ENCODE measurements at places on chromosomes 2 and 18. TPM values are rescaled to one million over a fixed set of nuclear protein-coding genes. Genes with fewer than 3 reads are reported as not detected.

GRCh38 chr18:21803495-21803894 is 62.9 kb downstream of the MIB1 start:
- no peak for DNase-seq

DNA sequence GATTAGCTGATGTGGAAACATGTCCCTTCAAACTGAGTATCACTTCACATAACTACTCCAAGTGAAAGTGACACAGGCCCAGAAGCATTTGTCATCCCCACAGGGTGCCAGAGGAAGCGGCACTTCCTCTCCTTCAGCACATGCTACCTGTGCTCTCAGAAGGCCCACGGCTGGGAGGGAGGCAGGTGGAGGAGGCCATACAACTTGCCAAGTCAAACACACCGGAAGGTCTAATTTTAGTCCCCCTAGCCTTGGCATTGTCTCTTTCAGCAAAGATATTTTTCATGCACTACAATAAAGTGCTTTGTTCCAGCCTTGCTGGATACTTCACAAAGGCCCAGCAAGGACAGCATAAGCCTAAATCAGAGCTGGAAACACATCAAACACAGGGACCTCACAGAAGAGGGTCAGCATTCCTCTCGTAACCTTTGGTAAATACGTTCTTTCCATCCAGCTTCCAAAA is 38.0 kb downstream of the VSNL1 start:
- DNase-seq, result peak; percentile 8

- DNase-seq, result no peak
These were observed 86.7 kb downstream of the ATL2 start for GRCh38 chr2:38290332-38290731.

- no peak for DNase-seq
These were observed 5.0 kb downstream of the RAB6C start for GRCh38 chr2:129984426-129984825.

- no peak for DNase-seq
These were observed 520.5 kb upstream of the CDH7 start for GRCh38 chr18:65230311-65230710.

GRCh38 chr2:189066037-189066436 is 91.9 kb downstream of the COL3A1 start:
- no peak for DNase-seq

- DNase-seq, result peak; percentile 54
These were observed at the start of gene IL1R2 for GRCh38 chr2:101991721-101992145. IL1R2 (plus strand) TSS chr2:101991960; CDS start chr2:102008576, 16,616 bp downstream.

- DNase-seq, result no peak
These were observed 270.7 kb downstream of the ALK start for GRCh38 chr2:29650631-29651097.

COLEC11 gene
- total RNA-seq, result 0.18 TPM

CD8A gene
- 0.09 TPM for total RNA-seq

CXCR1 gene
- total RNA-seq, result not detected

ACMSD gene
- not detected for total RNA-seq

CYP27A1 gene
- total RNA-seq, result 18.4 TPM

ATP6V1B1 gene
- 0.62 TPM for total RNA-seq

Data from muscle of leg (tissue), 16 donors.